Stimulated activated CD8-positive, alpha-beta memory T cell treated with anti-CD3 and anti-CD28 coated beads, Interleukin-15, amount 100 ng/mL, for 4 hours (primary cell): ENCODE measurements at places on chromosomes 6 and 20.

- no peak for DNase-seq
Observed at GRCh38 chr6:132568611-132569010, 1.5 kb upstream of the TAAR6 start.

- DNase-seq, result no peak
Observed at GRCh38 chr6:111789598-111789997, 83.7 kb downstream of the FYN start.

GRCh38 chr6:166745801-166746668 is 119.0 kb upstream of the RPS6KA2 start:
- DNase-seq, result no peak

GRCh38 chr6:29791162-29791561 is 36.5 kb upstream of the HLA-G start:
- DNase-seq, result no peak

DNA sequence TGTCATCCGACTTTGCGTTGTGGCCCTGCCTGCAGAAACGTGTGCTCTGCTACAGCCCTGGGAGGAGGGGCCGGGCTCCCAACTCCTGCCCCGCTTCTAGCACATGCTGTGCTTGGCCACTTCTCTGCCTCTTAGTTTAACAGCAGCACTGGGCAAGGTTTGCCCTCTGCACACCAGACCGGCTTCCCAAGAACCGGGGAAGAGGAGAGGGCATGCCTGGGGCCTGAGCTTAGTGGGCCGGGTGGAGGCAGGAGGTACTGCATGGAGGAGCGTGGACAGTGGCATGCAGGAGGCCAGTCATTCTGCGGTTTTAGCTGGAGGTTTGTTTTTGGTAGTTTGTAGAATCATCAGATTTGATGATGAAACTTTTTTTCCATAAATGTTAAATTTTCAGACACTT is 45.5 kb downstream of the CEP43 start:
- DNase-seq, result no peak

DNA sequence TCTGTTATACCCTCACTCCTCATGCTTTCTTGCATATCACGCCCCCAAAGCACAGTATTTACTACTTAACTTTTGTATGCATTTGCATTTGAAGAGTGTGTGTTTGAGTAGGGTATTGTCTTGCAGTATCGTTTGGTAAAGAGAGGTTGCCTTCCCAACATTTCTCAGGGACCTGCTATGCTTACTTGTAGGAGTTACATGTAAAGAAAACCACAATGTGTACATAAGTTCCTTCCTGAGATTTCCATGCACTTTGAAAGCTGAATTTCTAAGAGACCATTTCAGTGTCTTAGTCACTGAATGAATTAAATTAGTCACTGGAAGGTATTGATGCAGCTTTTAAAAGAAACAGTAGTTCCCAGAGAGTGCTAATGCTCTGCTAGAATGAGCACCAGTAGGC is 159.3 kb upstream of the LAMA2 start:
- DNase-seq, result no peak

GRCh38 chr20:36606158-36607066 is 833 bp downstream of the RAB5IF start:
- no peak for DNase-seq

GRCh38 chr6:155364844-155365437 is 50.7 kb upstream of the TFB1M start:
- DNase-seq, result no peak

GRCh38 chr6:35411066-35411465 is 41.1 kb upstream of the FANCE start:
- no peak for DNase-seq

GRCh38 chr6:78713564-78713963 is 153.8 kb upstream of the IRAK1BP1 start:
- DNase-seq, result no peak

- DNase-seq, result no peak
Observed at GRCh38 chr6:5645328-5646290, 361.1 kb downstream of the NRN1 start.

GRCh38 chr6:139713424-139713823 is 339.0 kb upstream of the CITED2 start:
- no peak for DNase-seq

DNA sequence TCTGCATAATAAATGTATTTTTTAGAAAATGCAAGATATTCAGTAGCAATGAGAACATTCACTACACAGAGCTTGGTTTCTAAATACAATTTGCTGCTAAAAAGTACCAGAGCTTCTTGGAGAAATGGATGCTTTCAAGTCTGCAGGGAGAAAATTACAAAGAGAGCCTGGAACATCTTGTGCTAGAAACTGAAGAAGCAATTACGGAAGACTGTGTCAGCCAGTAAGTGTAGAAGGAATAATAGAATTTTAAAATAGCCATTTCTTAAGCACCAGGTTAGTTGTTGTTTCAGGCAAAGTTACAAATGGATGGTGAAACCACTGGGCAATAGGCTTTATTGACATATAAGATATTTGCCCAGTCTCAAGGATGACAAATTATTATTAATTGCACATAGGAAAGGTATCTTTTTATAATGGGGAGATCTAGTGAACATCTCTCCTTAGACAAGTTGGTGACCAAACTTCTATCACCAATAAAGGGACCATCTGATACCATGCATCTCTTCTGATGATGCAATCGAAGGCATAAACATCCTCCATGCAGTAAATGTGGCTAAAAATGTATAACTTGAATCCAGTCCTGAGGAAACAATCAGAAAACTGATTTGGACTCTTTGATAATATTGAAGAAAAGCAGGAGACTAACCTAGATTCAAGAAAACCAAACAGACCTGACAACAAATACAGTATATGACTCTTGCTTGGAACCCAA is 81.7 kb downstream of the ARHGAP18 start:
- no peak for DNase-seq

GRCh38 chr6:117481926-117482239 is 591 bp upstream of the DCBLD1 start:
- DNase-seq, result no peak

DNA sequence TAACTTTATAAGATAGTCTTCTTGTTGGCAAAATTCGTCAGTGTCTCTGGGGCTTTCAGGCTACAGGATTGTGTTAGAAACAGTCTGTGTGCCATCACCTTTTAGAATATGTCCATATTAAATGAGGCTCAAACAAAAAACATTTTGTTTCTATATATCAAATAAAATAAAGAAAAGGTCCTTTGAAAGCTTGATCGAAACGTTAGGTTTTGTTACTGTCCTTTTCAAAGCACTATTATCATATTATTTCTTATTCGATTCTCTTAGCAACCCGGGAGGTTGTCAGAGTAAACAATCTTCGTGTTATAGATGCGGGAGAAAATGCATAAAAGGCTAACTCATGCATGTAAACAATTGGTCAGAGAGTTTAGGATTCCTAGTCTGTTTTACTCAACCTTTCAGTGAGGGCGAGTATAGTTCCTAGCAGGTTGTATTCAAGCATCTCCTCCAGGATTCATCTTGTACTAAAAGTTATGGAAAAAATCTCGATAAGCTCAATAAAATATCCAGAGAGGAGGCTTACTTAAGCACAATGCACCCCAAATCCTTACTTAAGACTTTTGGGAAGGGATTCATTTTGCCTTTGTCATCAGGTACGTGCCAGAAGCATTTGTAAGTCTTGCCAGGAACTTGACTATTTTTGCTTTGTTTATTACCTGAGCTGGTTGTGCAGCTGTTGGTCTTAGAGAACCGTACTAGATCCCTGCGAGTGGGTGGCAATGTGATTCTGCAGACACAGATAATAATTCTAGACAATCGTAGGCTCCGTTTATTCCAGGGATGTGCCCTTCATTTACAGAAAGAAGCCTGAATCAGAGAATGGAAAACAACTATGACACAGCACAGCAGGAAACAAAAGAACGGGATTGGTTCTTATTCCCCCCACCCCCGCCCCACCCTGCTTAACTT is 159.6 kb upstream of the ZNF217 start:
- DNase-seq, result no peak

DNA sequence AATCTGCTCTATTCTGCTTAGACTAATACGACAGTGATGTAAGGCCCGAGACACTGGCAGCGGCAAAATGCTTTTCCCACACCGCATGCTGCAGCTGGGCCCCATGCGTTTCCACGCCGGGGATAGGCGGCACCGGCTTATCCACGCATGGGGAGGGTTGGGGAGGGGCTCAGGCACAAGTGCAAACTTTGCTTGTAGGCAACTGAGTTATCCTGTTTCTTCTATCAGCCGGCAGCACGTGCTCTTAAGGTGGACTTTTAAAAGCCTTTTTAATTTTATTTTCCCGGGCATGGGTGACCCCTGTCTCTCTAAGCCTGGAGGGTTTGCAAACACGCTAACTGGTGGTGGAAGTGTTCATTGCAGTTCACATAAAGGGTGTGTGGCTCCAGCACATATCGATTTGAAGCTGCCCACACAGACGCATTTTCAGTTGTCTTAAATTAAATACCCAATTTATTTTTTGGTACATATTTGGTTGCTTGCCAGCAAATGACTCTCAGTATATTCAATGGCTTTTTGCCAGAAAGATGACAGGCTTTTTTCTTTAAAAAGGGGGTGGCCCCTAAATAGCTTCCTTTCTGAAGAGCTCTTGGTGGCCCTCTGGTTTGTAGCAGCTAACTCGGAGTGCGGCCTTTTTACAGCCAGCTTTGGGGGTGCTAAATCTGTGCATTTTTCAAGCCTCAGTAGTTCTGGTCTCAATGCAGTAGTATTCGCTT is 561.8 kb upstream of the AGPAT4 start:
- DNase-seq, result no peak

- DNase-seq, result no peak
Observed at GRCh38 chr20:44115762-44116644, 71.0 kb downstream of the JPH2 start.

- DNase-seq, result no peak
Observed at GRCh38 chr6:7121700-7122241, 14.0 kb downstream of the RREB1 start.

GRCh38 chr6:139433631-139434419 is 59.4 kb upstream of the CITED2 start:
- DNase-seq, result no peak

DNA sequence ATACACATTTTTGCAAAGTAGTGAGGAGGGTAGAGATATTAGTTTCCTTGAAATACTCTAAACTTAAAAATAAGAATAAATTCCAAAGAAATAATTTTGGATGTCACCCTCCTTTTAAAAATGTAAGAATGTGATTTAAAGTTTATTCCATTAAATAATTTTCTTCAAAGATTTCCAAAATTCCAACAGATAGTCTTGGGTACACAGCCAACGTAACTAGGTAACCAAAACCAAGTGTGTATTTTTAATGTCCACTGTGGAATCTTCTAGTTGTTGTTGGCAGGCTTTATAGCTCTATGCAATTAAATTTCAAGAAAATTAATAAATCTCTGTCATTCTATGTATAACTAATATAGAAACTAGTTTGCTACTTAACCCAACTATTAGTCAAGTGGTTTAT is 101.3 kb downstream of the COL21A1 start:
- no peak for DNase-seq

DNA sequence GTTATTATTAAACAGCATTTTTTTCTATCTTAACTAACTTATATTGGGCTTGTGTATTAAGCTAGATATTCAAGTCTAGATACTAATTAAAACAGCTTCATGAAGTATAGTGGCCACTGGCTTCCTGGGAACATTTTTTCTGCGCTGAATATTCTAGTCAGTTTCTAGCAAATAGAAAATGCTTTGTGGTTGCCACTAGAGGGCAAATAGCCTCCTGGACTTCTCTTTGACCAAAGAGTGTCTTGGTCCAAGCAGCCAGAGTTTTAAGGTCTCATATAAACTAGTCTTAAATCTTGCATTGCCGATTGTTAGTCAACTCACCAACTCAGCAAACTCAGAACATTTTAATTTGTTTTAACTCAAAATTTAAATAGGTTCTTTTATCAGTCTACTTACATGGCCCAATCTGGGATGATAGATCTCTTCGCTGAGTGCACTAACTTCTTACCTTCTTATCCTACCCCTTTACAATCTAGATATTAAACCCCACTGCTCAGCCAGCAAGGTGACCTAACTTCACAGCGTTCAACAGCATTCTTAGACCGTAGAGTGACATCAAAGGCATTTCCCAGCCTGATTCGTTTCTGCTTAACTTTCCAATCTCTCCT is 24.6 kb upstream of the ID4 start:
- DNase-seq, result no peak

GRCh38 chr6:111837641-111838500 is 35.4 kb downstream of the FYN start:
- DNase-seq, result peak; percentile 37

DNA sequence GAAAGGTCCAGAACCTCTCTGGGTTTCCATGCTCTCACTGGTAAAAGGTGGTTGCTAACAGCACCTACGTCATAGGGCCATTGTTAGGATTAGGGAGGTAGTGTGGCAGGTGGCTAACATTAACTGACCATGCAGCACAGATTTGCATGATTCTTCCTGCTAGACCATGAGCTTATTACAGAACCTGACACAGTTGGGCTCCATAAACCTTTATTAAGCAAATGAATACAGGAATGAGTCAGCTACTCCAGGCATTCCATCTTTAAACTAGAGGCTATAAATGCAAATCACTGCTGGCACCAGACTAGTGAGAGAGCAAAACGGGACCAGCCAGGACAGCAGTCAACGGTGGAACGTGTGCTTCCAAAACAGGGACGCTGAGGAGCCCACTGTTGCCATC is 440.1 kb downstream of the PTPRT start:
- DNase-seq, result no peak

DNA sequence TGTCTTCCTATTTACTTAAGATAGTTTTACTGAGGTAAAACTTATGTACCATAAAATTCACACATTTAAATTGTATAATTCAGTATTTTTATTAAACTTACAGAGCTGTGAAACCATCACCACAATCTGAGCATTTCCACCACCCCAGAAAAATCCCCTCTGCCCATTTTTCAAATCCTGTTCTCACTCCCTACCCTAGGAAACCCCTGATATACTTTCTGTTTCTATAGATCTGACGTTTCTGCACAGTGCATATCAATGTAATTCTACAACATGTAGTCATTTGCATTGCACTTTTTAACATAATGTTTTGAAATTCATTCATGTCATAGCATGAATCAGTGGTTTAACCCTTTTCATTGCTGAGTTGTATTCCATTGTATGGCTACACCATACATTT is 96.7 kb upstream of the OPRM1 start:
- no peak for DNase-seq

- DNase-seq, result no peak
Observed at GRCh38 chr6:120141601-120142000, 792.0 kb upstream of the MAN1A1 start.

GRCh38 chr6:157868835-157869234 is 45.8 kb downstream of the SNX9 start:
- DNase-seq, result no peak

- DNase-seq, result no peak
Observed at GRCh38 chr6:83303426-83303825, 110.3 kb downstream of the RWDD2A start.
